Body of pancreas (tissue), 4 donors: ENCODE measurements at places on chromosomes 6 and 20. TPM values are rescaled to one million over a fixed set of nuclear protein-coding genes. Genes with fewer than 3 reads are reported as not detected.

- no peak overlapping the region for H3K4me3 ChIP-seq
- H3K27me3 ChIP-seq = no peaks in the 10 kb centered on the region
- H3K4me1 ChIP-seq = peaks cover 9% of the 10 kb centered on the region
- H3K27ac ChIP-seq = no peak overlapping the region
Measured at GRCh38 chr20:25525867-25526266, 59.5 kb downstream of the NINL start.

GRCh38 chr20:44597930-44598329 is 15.6 kb downstream of the PKIG start:
- no peaks in the 10 kb centered on the region for H3K27me3 ChIP-seq
- no peak overlapping the region for H3K27ac ChIP-seq
- no peak for DNase-seq
- H3K4me1 ChIP-seq = peaks cover 22% of the 10 kb centered on the region
- H3K4me3 ChIP-seq = no peak overlapping the region

DNA sequence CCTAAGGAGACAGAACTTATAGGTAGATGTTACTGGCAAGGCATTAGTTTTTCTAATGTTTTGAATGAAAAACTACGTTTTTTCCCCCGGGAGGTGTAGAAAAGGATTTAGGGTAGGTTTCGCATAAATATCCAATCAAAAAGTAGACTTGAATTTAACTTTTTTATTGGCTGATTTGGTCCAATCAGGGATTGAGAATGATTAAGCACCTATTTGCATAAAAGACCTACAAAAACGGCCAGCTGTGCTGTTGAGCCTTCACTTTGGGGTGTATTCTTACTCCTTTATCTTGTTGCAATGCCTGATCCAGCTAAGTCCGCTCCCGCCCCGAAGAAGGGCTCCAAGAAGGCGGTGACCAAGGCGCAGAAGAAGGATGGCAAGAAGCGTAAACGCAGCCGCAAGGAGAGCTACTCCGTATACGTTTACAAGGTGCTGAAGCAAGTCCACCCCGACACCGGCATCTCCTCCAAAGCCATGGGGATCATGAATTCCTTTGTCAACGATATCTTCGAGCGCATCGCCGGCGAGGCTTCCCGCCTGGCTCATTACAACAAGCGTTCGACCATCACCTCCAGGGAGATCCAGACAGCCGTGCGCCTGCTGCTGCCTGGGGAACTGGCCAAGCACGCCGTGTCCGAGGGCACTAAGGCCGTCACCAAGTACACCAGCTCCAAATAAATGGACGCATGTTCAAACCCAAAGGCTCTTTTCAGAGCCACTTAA is 113.5 kb upstream of the BTN3A2 start:
- peaks cover 8% of the 10 kb centered on the region for H3K4me1 ChIP-seq
- peak overlapping the region; percentile 1 for H3K4me3 ChIP-seq
- no peaks in the 10 kb centered on the region for H3K36me3 ChIP-seq
- no peak for DNase-seq
- peaks cover 19% of the 10 kb centered on the region for H3K27me3 ChIP-seq
- H3K27ac ChIP-seq = no peak overlapping the region

IRAK1BP1 gene
- total RNA-seq = 9.3 TPM

GCNT2 gene
- 4.4 TPM for total RNA-seq
